ENCODE measurements at places on chromosomes 3 and 15.

DNA sequence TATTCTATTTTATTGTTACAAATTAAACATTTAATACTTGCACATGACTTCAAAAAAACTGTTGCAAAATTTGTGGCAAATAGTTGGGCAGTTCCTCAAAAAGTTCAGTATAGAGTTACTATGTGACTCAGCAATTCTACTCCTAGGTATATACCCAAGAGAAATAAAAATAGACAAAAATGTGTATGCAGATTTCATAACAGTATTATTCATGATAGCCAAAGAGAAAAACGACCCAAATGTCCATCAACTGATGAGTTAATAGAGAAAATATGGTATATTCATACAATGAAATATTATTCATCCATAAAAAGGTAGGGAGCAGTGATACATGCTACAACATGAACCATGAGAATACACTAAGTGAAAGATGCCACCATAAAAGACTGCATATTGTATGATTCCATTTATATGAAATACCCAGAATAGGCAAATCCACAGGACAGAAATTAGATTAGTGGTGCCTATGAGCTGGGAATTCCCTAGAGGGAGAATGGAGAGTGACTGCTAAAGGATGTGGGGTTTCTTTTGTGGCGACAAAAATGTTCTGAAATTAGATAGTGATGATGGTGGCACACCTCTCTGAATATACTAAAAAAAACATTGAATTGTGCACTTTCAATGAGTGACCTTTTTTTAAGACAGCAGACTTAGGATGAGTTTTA lies 31.6 kb upstream of the CLASP2 start:
- DNase-seq, result no peak

DNA sequence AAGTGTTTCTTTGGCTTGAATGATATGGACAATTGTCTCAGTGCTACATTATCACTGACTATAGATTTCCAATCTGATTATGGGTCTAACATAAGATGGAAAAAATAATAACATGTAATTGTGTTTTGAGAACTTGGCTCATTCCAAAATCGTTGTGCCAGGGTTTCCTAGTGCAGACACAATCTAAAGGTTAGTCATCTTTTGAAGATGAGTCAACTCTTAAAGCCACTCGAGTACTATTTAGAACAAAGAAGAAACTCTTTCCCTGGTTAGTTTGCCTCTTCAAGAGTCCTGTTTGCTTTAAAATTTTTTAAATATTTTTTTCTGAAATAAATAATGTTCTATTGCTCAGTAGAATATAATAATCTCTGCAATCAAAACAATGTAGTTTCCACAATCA lies 301.0 kb downstream of the CADM2 start:
- no peak for DNase-seq

GRCh38 chr15:48855501-48856440 lies 22.2 kb upstream of the EID1 start:
- peak; percentile 14 for DNase-seq

- DNase-seq, result no peak
Observed at GRCh38 chr3:65660000-65660598, 378.6 kb downstream of the MAGI1 start.

DNA sequence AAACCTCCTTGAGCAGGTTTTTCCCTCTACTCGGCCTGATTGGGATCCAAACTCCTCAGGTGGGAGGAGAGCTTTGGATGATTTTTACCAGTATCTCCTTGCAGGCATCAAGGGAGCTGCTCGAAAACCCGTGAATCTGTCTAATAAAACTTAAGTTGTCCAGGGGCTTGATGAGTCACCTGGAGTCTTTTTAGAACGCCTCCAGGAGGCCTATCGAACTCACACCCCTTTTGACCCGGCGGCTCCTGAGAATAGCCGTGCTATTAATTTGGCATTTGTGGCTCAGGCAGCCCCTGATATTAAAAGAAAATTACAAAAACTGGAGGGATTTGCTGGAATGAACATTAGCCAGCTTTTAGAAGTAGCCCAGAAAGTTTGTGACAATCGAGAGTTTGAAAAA lies 41.6 kb downstream of the ZBTB11 start:
- DNase-seq, result no peak

DNA sequence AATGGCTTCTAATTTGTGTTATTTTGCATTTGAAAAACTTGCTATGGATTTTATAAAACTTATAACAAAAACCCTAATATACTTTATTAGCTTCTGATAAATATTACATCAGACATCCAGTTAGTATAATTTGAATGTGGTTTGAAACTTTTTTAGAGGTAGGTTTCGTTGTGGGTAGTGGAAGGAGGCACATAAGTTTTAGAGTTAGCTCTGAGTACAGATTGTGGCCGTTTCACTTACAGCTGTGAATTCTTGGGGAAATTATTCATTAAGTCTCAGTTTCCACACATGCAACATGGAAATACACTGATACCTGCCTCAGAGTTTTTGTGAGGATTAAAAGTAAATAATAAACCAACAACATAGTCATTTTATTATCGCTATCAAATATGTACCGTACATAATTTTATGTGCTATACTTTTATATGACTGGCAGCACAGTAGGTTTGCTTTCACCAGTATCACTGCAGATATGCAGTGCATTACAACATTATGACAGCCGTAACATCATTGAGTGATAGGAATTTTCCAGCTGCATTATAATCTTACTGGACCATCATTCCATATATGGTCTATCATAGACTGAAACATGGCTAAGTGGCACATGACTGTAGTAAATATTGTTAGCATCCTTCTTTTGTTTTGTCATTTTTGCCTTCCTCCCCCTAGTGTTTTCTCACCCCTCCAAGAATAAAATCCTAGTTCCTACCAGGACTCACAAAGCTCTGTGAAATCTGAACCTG lies 175.6 kb downstream of the AKAP13 start:
- no peak for DNase-seq

DNA sequence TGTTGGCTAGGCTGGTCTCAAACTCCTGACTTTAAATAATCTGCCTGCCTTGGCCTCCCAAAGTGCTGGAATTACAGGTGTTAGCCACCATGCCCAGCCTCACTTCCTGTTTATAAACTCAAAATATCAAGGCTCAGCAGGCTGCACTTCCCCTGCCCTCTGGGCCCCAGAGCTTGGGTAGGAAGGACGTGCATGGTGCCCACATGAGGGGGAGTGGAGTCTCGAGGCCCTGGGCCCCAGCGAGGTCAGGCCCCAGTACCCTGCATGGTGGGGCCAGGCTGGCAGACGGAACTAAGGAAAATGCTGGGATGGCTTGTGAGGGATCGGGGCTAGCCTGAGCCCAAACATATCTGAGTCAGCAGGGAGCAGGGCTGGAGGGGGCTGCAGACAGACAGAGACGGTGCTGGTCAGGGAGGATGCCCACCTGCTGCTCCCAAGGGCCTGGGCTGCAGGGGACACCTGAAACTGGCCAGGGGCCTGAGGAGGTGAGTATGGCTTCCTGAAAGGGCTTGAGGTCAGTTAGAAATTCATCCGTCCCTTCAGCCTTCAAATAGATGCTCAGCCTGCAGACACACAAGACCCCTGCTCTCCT lies 5.1 kb downstream of the SPTBN5 start:
- no peak for DNase-seq

GRCh38 chr3:71225002-71225684 lies 358.4 kb downstream of the FOXP1 start:
- DNase-seq, result no peak

DNA sequence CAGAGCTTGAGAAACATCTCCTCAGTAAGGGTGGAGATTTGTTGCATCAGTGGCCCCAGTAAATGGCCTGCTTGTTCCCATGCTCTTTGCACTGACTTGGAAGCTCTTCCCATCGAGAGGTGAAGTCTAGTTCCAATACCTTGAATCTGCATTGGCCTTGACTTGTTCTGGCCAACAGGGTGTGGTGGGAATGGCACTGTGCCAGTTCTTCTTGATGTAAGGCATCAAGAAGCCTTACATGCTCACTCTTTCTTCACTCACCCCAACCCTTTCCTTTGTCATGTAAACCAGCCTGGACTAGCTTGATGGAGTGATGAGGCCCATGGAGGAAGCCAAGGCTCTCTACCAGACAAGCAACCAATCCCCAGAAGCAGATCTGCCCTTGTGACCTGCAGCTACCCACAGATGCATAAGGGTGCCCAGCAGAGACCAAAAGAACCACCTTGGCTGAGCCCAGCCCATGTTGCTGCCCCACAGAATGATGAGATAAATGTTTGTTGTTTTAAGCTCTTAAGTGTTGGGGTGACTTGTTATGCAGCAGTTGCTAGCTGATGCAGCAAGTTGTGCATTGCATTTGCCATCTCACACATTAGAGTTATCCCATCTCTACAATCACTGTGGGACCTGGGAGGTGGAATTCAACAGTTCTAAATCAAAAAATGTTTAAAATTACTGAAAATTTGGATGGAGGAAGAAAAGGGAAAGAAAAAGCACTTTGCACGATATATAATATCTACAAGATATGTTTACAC lies 11.1 kb upstream of the MGLL start:
- no peak for DNase-seq

- no peak for DNase-seq
Observed at GRCh38 chr3:117631781-117632180, 922.2 kb downstream of the TUSC7 start.

GRCh38 chr3:52978109-52978754 lies 67.6 kb downstream of the SFMBT1 start:
- DNase-seq, result no peak

GRCh38 chr3:20041197-20041780 lies 1.0 kb downstream of the KAT2B start:
- DNase-seq, result peak; percentile 54

Data from NCI-H510A treated with DMSO at 0.1 percent for 48 hours (cell line).